ENCODE measurements at places on chromosomes 4 and X. TPM values are rescaled to one million over a fixed set of nuclear protein-coding genes. Genes with fewer than 3 reads are reported as not detected.

DNA sequence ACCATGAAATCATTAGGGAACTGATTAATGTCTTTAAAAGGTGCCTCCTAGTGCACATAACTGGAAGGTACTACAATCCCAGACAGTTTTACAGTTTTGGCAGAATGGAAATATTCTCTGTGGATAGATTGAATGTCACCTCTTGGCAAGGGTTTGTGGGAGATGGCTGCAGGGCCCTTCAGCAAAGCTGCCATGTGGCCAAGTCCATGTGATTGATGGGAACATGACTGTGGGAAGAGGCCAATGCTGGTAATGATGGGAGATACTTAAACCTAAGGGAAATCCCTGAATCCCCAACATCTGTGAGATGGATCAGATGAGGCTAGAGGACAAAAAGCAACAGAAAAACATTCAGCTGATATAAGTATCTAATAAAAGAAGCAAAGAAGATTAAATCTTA lies 493.7 kb downstream of the MAGEE1 start:
- no peaks in the 10 kb centered on the region for H3K27me3 ChIP-seq
- H3K4me1 ChIP-seq: no peaks in the 10 kb centered on the region
- DNase-seq: no peak
- no peaks in the 10 kb centered on the region for H3K36me3 ChIP-seq
- H3K27ac ChIP-seq: no peak overlapping the region
- H3K4me3 ChIP-seq: no peak overlapping the region

GRCh38 chr4:48268956-48269860 lies at the start of gene TEC:
TEC (minus strand) TSS chr4:48269838; CDS start chr4:48228614, 41,224 bp downstream.
- H3K27me3 ChIP-seq: no peaks in the 10 kb centered on the region
- peak within 1 kb of the TSS; percentile 70 for H3K27ac ChIP-seq
- H3K4me1 ChIP-seq: peaks cover 15% of the 10 kb centered on the region
- peak within 1 kb of the TSS; percentile 81 for H3K4me3 ChIP-seq
- peak; percentile 50 for DNase-seq

The CENPVL3 gene
- total RNA-seq: not detected

The KIT gene
- total RNA-seq: not detected

The SSX2B gene
- total RNA-seq: not detected

Measured in Calu3 (cell line).